ENCODE measurements at places on chromosomes 2 and 18. TPM values are rescaled to one million over a fixed set of nuclear protein-coding genes. Genes with fewer than 3 reads are reported as not detected.

- DNase-seq: no peak
Measured at GRCh38 chr2:170512266-170512665, 202.9 kb upstream of the SP5 start.

DNA sequence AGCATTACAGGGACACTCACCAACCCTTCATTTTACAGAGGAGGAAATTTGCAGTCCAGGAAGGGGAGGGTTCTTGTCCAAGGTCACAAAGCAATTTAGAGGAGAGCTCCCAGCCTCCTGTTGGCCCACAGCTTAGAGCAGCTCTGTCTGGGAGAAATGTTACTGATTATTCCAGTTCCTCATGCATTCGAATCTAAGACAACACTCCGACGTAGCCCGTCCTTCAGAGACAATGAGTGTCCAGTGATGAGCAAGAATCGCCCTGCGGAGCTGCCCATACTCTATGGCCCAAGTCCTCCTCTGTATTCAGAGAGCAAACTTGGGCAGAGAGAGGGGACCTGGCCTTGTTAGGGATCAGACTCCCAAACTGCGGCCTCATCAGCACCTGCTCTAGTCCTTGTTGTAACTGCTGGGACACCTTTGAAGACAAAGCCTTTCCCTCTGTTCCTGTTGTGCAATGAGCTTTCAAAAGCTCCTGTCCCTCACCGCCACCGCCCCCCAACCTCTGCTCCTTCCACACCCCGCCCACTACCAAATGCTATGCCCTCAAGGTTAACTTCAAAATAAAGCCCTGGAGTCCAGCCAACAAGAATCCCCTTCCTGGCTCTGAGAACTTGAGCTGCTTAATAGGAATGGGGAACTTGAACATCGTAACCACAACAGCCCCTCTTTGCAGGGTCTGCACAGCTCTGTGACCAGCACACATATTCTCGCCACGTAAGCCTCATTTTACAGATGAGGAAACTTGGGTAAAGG, 234.8 kb upstream of the SMAD2 start:
- DNase-seq: no peak

DNA sequence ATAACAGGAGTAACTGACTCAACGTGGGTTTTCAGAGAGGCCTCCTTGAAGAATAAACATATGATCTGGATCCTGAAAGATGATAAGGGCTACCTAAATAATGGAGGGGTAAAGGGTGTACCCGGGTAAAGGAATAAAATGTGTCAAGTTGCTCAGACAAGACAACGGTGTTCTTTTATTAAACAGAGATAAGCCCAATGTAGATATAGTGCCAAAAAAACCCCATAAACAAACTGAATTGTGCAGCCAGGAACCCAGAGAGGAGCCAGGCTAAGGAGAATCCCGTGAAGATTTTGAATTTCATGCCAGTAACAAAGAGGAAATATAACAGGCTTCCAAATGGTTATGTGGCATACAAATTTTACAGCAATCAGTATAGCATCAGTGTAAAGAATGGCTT, 618.2 kb downstream of the CPS1 start:
- no peak for DNase-seq

GRCh38 chr2:176747506-176747905, 465.1 kb upstream of the HNRNPA3 start:
- DNase-seq: no peak

DNA sequence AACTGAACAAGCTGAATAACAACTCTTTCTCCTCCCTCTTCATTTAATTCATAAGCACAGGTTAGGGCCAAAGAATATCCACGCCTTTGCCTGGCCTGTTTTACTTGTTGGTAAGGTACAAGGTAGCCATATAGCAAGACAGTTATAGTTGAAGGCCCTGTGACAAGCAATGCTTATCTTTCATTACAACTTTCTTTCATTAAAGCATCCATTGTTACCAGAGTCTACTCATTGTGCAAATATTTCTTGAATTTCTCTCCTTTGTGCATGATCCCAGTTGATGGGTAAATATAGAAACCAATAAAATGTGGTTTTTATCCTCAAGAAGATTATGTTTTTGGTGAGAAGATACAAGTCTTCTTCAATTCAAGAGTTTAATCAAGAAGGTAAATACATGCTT, 140.2 kb downstream of the UBE2E3 start:
- DNase-seq: no peak

The ANKRD29 gene
- 6.0 TPM for total RNA-seq

The RFTN2 gene
- total RNA-seq: 3.2 TPM

The MAP3K19 gene
- total RNA-seq: not detected

The FSHR gene
- total RNA-seq: 0.75 TPM

The STAM2 gene
- total RNA-seq: 36.1 TPM

DNA sequence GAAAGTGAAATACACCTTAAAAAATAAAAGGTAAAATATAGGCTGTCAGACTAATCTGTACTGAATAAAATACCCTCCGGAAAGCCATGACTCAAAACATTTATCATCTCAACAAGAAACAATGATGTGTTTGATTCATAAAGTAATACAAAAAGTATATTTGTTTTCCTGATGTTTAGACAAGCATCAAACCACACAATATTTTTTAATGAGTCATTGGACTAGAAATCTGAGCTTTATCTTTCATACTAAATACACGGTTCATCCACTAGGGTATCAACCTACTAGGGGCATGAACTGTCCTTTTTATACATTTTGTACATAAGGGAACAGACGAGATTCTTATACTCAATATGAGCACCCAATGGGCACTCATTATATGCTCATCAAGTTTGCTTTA, 31.3 kb downstream of the CD226 start:
- DNase-seq: no peak

The FAM237A gene
- total RNA-seq: not detected

DNA sequence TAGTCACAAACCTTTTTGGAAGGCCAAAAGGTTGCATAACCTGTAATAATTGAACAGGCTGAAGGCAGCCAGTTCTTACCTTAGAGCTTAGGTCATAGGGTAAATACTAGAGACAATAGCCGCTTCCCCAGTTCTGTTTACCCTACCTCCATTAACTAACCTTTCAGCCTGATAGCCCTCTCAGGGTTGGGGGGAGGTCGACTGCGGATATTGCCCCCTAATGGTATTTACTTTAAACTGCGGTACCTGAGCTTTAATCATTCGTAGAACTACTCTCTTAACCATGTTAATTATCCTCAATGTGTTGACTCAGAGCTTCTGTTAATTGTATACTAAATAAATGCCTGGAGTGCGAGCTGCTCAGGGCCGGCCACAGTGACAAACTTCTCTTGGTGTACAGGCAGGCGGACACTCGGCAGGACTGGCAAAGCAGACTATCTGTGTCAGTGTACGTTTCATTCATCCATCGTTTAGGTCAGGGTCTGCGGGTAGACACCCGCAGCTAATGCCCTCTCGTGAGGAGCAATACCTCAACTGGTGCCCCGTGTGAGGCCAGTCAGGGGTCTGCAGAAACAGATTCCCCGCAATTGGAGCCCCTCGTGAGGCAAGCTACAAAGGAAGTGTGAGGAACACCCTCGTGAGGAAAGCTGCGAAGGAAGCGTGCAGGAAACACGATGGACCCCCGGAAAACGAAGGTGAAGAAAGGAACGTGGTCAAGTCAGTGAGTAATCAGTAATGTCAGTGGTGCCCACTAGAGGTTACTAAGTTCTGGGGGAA, 115.3 kb upstream of the SCN7A start:
- no peak for DNase-seq

DNA sequence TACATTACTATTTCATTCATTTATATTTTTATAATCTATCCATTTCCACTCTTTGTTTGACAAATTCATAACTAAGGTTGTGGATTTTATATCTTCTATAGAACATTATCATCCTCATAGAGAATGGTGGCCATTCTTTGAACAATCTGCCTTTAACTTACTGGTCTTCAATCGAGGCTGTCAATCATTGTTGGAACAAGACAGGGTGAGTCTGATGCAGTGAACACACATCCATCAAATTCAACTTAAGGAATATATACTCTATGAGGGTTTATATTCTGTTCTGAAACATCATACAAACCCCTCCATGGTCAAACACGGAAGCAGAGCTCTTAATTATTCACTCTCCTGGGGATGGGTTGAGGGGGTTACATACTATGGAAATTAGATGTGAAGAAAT, 28.3 kb upstream of the KLF7 start:
- DNase-seq: no peak

DNA sequence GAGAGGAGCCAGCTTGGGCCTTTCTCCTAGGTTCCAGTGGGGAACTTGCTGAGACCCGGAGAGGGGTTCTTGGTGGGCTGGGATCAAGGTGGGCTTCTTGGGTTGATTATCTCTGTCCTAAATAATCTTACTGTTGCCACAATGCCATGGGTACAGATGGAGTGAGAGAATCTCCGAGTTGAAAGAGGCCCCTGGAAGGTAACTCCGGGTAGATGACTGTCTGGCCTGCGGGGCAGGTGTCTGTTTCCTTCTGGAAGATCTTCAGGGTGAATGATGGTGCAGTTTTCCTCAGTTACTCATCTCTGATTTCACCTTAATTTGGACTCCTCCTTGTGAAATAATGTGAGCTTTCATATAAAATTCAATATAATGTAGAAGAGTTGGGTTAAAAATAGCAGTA, 159.4 kb downstream of the ACTR3 start:
- DNase-seq: no peak

The GULP1 gene
- 6.7 TPM for total RNA-seq

GRCh38 chr18:77433076-77433475, 183.4 kb downstream of the GALR1 start:
- no peak for DNase-seq

The MYO3B gene
- 0.09 TPM for total RNA-seq

DNA sequence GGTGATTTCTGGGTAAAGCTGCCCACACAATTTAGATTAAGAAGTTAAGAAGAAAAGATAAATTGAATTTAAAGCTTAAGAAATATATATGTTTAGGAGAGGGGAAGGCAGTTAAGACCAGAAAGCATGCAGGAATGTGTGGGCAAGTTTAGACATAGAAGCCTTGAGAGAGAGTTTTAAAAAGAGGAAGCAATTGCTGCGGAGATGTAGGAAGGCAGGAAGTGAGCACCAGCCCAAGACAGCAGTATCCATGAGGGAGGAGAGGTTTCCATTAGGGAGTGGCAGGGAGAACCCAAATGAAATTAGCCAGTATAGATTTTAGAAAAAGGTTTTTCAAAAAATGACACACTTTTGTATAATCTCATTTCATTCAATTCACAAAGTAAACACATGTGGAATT, 24.3 kb downstream of the DSC2 start:
- no peak for DNase-seq

DNA sequence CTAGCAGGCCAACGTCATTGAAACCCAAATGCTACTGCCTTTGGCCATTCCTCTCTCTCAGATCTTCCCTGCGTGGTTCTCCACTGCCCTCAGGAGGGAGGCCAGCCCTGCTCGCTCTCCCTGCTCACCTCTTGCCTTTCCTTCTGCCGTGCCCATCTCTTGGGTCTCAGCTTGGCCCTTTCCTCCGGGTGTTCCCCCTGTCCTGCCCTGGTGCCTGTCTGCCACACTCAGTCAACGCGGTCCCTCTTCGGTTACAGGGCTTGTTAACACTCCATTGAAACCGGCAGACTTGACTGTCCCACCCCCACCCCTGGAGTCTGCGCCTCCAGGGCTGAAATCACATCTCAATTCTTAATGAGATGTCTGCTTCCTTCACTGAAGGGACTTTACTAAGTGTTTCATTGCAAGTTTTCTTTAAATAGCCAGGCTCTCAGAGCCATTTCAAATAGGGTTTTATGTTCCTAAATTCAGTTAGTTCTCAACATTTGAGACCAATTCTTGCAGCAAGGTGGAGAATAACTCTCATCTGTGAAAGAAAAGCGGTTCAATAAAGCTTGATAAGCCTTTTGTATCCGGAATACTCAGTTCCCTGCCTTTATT, 237.6 kb downstream of the DYSF start:
- no peak for DNase-seq

The HADHB gene
- total RNA-seq: 731 TPM

The AMER3 gene
- total RNA-seq: not detected

DNA sequence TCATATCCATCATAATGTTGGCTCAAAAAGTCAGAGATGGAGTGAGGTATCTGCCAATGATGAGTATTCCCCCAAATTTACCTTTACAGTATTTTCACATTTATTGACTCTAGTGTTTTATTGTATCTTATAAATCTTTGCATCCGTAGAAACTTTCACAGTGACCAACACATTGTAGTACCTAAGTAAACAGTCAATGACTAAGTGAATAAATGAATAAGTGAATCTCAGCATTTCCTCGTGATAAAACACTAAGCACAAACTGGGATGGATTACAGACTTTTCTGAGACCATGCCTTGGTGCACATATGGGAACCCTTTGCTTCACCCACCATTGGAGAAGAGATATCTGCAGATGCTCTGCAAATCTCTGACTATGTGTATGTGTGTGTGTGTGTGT, 429.9 kb downstream of the NR4A2 start:
- no peak for DNase-seq

DNA sequence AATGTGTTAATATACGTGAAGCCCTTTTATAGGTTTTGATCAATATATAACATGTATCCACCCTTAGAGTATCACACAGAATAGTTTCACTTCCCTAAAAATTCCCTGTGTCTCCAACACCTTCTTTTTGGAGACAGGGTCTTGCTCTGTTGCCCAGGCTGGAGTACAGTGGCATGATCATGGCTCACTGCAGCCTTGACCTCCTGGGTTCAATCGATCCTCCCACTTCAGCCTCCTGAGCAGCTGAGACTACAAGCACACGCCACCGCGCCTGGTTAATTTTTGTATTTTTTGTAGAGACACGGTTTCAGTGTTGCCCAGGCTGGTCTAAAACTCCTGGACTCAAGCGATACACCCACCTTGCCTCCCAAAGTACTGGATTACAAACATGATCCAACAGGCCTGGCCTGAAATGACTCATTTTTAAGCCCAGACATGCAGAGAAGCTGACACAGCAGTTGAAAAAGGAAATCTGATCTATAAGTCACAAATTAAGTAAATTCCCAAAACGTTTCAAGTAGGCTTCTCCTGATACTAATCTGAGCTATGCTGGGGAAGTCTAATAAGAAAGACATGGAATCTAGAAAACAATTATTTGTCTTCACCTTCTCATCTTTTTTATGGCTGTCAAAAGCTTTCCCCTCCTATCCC, 2.9 kb downstream of the DUSP11 start:
- no peak for DNase-seq

- no peak for DNase-seq
Measured at GRCh38 chr2:180655842-180656454, 324.5 kb upstream of the UBE2E3 start.

- DNase-seq: no peak
Measured at GRCh38 chr18:13338318-13338717, 119.8 kb downstream of the LDLRAD4 start.

DNA sequence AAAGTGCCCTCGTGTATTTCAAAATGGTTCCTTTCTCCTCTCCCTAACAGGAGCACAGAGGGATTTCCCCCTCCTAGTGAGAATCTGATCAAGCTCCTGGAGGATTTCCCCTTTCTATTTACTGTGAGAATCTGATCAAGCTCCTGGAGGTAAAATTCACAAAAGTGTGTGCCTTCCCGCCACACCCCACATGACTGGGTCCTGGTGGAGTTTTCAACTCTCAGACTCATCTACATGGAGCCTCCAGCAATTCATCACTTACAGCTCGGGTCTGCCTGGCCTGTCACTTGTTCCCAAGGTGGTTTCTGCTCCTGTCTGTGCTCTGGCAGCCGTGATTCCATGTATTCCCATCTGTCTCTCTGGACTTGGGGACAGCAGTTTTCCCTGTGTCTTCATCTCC, 590.7 kb downstream of the FBXO15 start:
- no peak for DNase-seq

GRCh38 chr18:34746614-34747013, 36.5 kb downstream of the DTNA start:
- no peak for DNase-seq

GRCh38 chr2:169828141-169828811, 1.0 kb downstream of the UBR3 start:
- DNase-seq: peak; percentile 53

The L3MBTL4 gene
- total RNA-seq: 2.3 TPM

The PLGLB1 gene
- 3.1 TPM for total RNA-seq

All from heart left ventricle (tissue), 16 donors.